ENCODE measurements at places on chromosomes 7 and 10.

DNA sequence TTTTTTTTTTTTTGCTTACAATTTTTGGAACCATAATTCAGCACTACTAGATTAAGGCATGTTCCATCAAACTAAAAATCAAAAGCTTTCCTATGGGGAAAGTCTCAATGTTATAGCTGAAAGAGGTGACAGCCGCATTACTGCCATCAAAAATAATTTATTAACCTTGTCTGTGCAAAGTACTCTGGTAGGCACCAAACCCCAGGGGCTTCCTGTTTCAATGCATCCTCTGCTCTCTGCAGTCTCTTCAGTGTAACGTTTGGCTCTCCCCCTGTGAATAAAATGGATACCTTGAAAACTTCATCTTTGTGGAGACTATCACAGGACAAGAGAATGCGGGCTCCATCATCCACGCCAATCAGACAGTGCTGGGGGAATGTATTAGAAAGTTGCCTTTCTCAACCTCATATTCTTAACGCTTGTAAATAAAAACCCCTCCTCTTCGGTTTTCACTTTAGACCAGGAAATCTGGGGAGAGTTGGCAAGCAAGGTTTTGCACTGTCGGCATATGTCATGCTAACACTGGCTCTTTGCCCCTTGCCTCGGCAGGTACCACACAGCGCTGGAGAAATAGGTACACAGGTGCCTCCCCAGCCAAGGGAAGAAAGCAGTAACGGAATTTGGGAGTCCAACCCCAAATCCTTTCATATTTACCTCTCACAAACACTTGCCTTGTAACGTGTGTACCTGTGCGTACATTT is 1.6 kb upstream of the NRG3 start:
- H3K27me3 ChIP-seq = peaks cover 42% of the 10 kb centered on the region
- no peak for DNase-seq
- H3K4me3 ChIP-seq = no peak overlapping the region
- no peaks in the 10 kb centered on the region for H3K36me3 ChIP-seq
- H3K27ac ChIP-seq = no peak overlapping the region
- H3K4me1 ChIP-seq = peaks cover 15% of the 10 kb centered on the region

- no peaks in the 10 kb centered on the region for H3K27me3 ChIP-seq
- H3K36me3 ChIP-seq = no peaks in the 10 kb centered on the region
- H3K4me1 ChIP-seq = no peaks in the 10 kb centered on the region
- no peak for DNase-seq
Observed at GRCh38 chr10:83542774-83543411, 596.4 kb upstream of the GHITM start.

GRCh38 chr10:9814285-9814864 is 1203.3 kb upstream of the CELF2 start:
- no peak overlapping the region for H3K4me3 ChIP-seq
- no peaks in the 10 kb centered on the region for H3K36me3 ChIP-seq
- no peaks in the 10 kb centered on the region for H3K4me1 ChIP-seq
- no peaks in the 10 kb centered on the region for H3K27me3 ChIP-seq

DNA sequence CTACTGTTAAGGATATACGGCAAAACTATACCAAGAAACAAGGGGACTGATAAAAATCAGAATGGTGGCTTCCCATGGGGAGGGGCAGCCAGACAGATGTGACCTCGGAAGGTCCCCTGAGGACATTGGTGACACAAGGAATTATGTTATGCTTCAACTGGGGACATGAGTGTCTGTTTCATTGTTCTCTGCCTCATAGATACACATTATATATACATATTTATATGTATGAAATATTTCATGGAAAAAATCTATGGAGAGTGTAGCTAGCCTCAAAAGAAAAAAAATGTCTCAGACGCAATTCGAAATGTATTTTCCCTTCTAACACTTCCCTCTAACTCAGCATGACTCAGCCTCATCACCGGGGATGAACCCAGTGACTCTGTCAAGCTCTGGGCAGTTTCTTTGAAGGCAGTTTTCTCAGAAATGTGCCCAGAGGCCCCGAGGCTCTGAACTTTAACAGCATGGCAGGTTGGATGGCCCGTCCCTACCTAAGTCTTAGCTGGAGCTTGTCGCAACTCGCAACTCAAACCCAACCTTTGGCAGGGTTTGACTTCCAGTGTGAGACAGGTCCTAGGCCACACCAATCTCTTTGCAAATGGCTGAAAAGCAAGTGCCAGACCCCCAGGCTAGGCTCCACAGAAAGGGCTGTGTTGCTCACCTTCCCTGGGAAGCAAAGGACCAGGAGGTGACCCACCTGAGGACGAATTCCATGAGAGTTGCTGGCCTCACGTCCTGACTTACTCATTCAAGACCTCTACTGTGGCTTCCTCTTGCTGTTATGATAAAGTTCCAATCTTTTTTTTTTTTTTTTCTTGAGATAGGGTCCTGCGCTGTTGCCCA is 86.9 kb downstream of the CARD11 start:
- H3K4me3 ChIP-seq = no peak overlapping the region
- DNase-seq = no peak
- no peaks in the 10 kb centered on the region for H3K4me1 ChIP-seq
- H3K27me3 ChIP-seq = peaks cover 6% of the 10 kb centered on the region
- H3K36me3 ChIP-seq = no peaks in the 10 kb centered on the region
- no peak overlapping the region for H3K27ac ChIP-seq
